CD4-positive, alpha-beta T cell treated with Interleukin-10 for 1 hour (primary cell): ENCODE measurements at places on chromosomes 12 and 14.

DNA sequence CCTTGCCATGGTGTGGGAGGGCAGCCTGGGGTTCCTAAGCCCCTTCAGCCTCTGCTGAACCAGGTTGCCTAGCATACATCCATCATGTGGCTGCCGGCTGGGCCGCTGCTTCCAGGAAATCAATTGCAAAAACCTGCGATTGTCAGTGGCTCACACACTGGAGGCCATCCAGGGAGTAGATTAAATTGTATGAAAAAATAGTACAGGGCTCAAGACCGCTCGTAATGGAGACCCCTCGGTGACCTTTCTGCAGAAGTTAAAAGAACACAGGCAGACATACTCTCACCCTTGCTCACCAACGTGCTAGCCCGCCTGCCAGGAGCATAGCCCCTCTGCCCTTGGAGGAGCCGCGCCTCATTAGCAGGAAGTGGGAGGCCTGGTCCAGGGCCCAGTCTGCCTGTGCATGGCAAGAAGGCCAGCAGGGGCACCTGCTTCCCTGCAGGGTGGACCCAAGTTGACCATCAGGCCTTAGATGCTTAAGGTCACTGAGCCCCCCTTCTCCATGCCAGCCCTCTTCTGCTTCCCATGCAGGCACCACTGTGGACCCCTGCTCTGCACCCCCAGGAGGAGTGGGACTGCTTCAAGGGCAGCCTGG is 31.4 kb upstream of the CIPC start:
- DNase-seq, result no peak

GRCh38 chr12:885701-886100 is 63.8 kb downstream of the RAD52 start:
- DNase-seq, result no peak

DNA sequence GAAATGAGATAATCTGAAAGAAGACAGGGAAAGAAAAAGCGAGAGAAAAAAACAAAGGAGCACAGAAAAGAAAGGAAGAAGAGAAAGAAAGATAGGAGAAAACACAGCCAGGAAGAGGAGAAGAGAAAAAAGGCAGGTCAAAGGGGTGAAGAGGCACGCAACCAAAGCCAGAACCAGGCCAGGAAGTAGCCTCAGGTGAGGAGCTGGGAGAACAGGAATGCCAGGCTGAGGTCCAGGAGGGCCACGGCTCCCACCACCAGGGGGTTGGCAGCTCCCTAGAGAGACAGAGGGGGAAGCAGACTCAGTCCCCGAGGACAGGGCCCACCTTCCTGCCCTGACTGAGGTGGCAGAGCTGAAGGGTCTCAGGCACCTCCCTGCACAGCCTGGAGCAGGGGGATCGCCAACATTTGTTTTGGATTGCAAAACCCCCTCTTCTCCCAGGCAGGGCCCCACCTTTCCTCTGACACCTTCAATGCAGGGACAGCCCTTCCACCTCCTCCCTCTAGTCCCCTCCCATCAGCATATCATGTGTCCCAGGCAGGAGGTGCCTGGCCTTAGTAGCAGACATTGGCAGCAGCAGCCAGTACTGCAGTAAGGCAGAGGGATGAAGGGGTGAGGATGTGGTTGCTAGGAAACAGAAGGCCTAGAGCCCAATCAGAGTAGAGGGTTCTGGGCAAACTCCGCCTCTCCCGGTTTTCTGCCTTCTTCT is 2.0 kb upstream of the AP1G2 start:
- no peak for DNase-seq

GRCh38 chr12:108729612-108730364 is 1.5 kb downstream of the CORO1C start:
- DNase-seq, result no peak

DNA sequence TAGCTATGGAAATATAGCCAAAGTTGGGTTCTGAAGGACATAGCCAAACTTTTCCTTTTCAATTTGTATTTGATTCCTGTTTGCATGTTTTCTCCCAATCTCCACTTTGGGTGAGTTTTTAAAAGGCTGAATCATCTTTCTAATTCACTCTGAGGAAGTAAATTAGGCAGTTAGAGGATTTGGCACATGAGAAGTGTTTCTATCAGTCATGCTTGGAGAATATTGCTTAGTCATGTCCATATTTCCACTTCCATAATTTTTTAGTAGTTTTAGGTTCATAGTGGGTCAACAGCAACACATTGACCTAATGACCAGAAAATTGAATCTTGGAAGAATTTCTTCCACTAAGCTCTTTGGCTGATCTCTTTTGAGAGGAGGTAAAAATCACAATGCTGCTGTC is 21.8 kb downstream of the IRAK3 start:
- DNase-seq, result no peak

DNA sequence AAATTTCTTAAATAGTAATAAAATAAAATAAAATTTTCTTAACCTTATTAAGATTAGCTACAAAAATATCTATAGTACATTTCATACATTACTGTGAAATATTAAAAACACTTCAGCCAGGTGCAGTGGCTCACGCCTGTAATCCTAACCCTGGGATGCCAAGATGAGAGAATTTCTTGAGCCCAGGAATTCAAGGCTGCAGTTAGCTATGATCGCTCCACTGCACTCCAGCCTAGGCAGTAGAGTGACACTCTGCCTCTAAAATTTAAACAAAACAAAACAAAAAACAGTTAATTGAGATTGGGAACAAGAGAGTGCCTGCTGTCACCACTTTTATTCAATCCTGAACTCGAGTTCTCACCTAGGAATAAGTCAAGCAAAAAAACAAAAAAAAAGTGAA is 95.0 kb upstream of the CPNE8 start:
- DNase-seq, result no peak

GRCh38 chr12:44465139-44465538 is 411.0 kb downstream of the NELL2 start:
- no peak for DNase-seq

GRCh38 chr12:87112571-87113345 is 856.6 kb upstream of the MGAT4C start:
- DNase-seq, result no peak

DNA sequence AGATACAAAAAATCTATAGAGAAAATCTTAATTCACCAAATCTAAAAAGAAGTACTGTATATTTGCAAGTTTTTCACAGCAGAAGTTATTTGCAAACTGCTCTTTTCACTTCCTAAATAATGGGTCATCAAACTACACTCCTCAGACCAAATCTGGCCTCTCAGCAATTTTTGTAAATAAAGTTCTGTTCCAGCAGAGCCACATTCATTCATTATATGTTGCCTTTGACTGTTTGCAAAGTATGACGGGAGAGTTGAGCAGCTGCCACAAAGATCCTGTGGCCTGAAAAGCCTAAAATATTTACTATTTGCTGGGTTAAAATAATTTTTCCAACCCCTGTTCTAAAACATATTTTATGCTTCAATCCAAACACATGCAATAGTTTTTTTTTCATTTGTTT is 1222.3 kb upstream of the SEL1L start:
- no peak for DNase-seq

DNA sequence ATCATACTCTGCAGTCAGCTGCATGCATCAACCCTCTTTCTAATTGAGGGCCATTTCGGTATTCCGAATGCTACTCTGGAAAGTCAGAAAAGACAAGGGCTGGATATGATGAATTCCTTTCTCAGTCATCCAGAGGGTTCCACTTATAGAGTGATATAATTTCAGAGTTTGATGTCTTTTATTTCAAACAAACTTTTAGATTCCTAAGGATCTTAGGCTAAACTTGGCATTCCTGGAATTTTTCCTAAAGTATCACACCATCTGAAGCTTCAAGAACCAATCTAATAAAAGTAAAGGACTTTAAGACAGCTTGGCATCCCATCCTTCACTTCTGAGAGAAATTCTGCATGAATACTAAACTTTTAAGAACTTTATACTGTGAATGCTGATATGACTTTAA is 69.3 kb upstream of the KCNJ8 start:
- DNase-seq, result no peak

DNA sequence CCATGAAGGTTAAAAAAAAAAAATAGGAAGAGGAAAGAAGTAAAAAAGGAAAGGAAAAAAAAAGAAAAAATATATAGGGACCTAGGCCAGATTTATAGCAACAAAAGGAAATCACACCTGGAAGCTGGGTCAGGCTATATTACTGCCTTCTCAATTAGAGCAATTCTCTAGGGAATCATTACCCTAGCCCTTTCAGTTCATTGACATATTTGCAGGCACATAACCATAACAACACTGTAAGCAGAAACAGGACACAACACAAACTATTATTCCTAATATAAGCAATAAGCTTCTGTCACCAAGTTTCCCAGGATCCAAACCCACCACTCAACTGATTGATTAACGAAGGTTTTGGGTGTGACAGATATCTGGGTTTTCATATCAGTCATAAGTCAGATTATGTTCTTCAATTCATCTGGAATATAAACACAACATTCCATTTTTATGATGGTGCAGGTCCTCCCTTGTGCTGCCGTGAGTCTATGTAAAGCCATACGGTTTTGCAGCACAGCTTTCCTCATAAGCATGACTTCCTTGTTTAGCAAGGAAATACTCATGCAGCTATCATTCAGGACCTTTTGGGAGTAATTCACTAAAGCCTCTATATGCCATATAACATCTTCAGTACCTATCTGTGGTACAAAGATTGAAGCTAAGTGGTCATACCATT is 4.2 kb downstream of the PCNX4 start:
- DNase-seq, result no peak

DNA sequence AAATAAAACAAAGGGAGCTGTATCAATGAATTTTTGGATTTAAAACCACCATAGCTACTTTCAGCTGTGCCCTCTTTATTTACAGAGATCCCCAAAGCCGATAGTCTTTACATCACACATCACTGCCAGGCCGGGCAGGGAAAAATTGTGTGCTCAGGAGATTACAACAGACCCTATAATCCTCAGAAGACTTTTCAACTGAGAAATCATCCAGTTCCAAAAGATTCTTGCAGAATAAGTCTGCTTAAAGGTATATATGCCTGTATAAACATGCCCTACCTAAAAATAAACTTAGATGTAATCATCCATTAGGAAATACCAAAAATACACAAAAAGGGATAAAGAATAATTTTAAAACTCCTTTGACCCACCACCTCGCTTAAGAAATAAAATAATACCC is 70.1 kb upstream of the MAP1LC3B2 start:
- no peak for DNase-seq

- peak; percentile 73 for DNase-seq
Observed at GRCh38 chr14:23056956-23057756, at the start of gene CDH24. Gene CDH24 (minus strand): TSS chr14:23057520. CDS start chr14:23055733, 1,787 bp downstream.

DNA sequence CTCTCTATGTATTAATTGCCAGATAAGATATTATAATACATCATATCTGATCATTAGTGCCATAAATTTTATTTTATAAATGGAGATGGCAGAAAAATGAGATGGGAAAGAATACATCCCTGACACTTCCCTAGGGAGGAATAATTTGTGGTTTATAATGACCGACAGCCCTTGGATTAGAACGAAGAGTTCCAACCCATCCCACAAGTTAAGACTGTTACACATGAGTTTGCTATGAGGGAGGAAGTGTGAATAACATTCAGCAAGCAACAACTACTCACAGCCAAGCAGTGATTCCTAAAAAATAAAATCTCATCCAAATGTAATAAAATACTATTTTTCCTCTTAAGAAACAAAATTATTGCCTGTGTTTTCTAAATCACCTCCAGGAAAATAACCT is 299.0 kb downstream of the CCDC91 start:
- DNase-seq, result no peak

GRCh38 chr14:21991130-21991529 is 317.5 kb upstream of the OR4E1 start:
- DNase-seq, result no peak

DNA sequence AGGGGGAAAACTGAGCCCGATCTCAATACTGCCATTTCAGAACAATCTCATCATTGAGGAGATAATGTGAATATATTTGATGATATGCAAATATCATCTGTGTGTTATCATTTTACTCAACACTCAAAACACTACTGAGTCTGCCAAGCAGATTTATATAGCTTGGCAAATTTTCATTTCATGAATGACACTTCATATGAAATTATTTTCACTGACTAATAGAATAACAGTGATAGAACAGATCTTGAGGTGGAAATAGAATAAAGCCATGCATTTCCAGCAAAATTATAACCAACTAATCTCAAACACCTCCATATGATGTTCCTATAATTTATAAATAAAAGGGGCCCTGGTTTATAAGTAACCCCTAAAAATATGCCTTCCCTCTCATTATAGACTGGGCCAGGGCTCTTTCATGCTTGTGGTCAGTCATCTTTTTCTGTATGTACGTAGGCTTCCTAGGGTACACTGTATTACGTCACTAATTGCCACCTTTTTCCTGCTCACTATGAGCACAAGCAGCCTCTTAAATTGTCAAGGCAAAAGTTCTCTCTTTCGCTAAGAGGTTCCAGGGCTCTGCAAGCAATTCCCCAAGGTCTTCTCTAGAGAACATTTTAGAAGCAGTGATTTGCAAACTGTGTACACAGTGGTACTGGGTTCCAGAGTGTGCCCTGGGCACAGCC is 197.1 kb upstream of the FOXN3 start:
- DNase-seq, result peak; percentile 27

GRCh38 chr14:24114532-24115421 is at the start of the genes DCAF11 and NRL:
Gene DCAF11 (plus strand): TSS chr14:24114777. CDS start chr14:24115595, 818 bp downstream.
Gene NRL (minus strand): TSS chr14:24114949. CDS start chr14:24082848, 32,101 bp downstream.
- peak; percentile 99 for DNase-seq

- no peak for DNase-seq
Observed at GRCh38 chr14:77375164-77375950, 1.5 kb downstream of the TMED8 start.

DNA sequence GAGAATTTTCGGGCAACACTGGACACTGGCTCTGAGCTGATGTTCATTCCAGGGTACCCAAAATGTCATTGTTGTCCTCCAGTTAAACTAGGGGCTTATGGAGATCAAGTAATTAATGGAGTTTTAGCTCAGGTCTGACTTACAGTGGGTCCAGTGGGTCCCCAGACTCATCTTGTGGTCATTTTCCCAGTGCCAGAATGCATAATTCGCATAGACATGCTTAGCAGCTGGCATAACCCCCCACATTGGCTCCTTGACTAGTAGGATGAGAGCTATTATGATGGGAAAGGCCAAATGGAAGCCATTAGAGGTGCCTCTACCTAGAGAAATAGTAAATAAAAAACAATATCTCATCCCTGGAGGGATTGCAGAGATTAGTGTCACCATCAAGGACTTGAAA is 818.9 kb downstream of the TMTC2 start:
- no peak for DNase-seq

DNA sequence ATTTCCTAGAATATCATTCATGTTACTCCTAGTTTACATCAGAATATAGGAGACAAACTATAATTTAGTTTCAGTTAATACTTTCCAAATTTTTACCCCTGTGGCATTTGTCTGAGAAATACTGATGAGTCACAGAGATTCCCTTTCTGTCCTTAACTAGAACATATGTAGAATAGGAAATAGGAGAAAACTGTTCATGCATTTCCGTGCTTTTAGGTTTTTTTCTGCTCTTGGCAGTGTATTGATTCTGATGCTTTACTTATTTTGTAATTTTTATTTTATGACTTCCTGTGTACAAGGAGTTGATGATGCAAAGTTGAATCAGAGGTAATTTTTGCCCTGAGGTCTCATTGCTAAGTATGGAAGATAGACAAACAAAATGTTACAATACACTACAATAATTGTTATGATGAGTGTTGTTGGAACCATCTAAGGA is 23.0 kb downstream of the MNAT1 start:
- DNase-seq, result no peak

GRCh38 chr12:104958001-104958804 is at the start of gene SLC41A2:
Gene SLC41A2 (minus strand): TSS chr12:104958290. CDS start chr12:104928527, 29,763 bp downstream.
- peak; percentile 84 for DNase-seq

GRCh38 chr12:20314328-20314727 is 54.0 kb upstream of the PDE3A start:
- DNase-seq, result no peak

- DNase-seq, result peak; percentile 2
Observed at GRCh38 chr14:24535737-24536136, 27.7 kb upstream of the CMA1 start.

GRCh38 chr12:40262657-40263056 is 37.9 kb downstream of the LRRK2 start:
- no peak for DNase-seq
